LoVo (cell line): ENCODE measurements at places on chromosomes 5 and 9.

DNA sequence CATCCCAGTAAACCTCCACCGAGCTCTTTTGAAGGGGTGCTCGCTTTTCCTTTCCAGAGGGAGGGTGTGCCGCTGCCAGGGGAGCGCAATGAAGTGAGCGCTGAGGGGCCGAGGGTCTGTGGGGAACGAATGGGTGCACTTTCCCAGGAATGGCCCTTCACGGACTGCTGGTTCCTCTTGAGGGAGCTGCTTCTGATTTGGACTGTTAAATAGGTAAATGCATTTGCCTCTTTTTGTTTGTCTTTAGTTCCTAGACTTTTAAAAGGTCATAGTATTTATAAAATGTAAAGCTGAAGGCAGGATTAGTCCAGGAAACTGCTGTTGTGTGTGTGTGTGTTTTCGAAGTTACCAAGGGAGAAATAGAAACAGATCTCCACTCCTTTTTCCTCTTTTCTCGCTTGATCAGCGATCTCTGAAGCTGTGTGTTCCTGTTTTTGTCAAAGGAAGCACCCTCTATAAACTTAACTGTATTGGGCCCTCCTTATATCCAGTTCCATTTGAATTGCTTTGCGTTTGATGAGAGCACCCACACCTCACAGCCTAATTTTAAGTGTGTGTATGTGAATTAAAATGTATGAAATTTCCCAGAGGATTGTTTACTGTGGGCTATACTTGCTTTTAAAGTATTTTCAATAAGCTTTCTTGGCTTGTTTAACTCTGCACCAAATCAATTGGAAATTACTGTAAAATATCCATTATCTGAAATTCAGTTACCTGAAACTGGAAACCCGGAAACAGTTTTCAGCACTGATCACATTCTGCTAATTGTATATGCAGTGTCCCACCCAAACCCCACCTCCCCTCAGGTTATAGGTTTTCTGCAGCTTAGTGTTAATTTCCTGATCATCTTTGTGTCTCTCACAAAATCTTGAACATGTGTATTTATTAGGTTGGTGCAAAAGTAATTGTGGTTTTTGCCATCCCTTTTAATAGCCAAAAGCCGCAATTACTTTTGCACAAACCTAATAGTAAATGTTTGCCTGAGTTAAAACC is 966 bp downstream of the SNX2 start:
- peak; percentile 2 for DNase-seq

GRCh38 chr9:136156209-136157120 is 37.8 kb upstream of the TMEM250 start:
- DNase-seq: no peak

- DNase-seq: no peak
Observed at GRCh38 chr9:95545831-95546567, 29.2 kb upstream of the PTCH1 start.

GRCh38 chr9:21110708-21111576 is 30.7 kb downstream of the IFNW1 start:
- peak; percentile 73 for DNase-seq

DNA sequence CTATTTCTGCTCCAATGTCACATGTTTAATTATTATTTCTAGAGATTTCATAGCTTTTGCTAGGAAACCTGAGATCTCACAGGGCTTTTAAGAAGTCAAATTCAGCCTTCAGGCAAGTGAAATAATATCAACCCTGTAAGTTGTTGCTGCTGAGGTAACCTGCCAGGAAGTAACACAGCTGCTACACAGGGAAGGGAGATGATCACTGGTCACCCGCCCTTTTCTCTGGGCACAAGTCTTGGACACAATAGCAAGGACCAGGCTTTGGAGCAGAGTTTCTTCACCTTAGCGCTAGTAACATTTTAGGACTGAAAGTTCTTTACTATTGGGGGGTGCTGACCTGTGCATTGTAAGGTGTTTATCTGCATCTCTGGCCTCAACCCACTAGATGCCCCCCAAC is 50.1 kb downstream of the PTTG1 start:
- DNase-seq: no peak

DNA sequence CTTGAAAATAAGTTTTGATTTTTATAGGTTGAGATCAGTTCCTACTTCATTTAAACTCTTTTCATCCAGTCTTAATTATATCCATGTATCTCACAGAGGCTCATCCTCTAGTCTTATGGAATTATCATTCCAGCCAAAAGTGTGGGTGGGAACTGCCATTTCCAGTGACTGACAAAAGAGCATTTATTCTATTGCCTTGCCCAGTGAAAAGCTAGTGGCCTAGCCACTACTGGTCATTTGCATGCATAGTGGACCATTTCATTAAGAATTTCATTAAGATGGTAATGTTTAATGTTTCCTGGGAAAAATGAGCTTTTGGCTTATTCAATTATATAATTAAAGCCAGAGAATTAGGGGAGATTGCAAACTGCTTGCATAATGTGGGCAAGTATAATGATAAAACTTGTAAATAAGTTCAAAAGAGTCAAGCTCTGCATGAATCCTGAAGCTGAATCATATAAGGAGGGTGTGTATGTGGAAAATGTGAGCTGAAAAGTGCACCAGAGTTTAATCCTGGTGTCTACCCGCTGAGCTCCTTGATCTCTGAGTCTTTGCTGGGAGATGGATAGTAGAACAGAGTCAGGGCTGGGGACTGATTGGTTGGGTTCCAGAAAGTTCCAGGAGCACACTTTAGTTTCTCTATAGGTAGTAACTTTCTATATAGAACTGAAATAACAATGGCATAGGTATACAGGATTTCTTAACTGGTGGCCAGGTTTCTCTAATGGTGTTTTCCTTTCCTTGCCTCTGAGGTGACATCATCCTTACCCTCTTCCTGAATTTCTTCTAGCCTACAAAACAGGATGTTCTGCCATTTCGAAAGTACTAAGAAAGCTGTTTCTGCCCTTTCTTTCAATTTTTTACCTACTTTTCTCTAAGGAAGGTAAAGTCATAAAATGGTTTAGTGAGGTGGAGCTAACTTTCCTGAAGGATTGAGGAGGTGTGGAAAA is 78.5 kb downstream of the KIF4B start:
- no peak for DNase-seq
